Activated CD4-positive, alpha-beta memory T cell treated with anti-CD3 and anti-CD28 coated beads, Interleukin-2, amount 10 ng/mL, durations not matched to agents 7 days and 5 days (primary cell): ENCODE measurements at places on chromosomes 5 and 9.

DNA sequence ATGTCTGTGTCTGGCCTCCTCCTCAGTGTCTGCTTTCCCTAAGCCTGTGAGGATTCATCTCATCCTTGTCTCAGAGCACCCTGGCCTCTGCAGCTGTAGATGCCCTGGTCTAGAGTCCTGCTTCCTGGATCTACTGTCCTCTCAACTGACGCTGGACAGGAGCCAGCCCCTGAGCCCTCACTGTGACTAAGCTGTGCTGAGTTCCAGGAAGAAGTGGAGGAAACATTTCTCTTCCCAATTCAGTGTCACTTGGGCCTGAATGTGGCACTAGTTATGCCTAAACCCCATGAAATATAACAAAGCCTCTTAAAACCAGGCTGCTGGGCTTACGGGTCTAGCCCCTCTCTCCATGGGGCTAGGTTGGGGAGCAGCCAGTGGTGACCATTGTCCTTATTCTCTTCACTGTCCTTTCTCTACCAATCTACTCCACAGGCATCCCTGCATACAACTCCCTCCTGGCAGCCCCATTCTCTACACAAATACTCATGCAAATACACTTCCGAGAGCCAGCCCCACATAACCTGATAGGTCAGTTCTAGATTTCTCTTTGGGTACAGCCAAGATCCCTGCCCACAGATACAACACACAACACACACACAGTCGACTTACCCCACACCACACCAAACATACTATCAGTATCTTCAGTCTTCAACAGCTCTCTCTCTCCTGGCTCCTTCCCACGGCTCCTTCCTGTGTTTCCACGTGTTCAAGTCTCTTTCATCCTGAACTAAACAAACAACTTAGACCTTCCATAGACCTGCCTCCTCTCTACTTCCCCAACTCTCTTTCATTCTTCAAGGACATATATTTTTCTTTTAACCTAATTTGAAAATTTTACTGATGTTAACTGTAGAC, 220.8 kb downstream of the SNX18 start:
- DNase-seq = no peak

GRCh38 chr5:75348241-75348640, 11.2 kb downstream of the HMGCR start:
- no peak for DNase-seq

GRCh38 chr5:163189023-163189553, 248.3 kb upstream of the CCNG1 start:
- no peak for DNase-seq

- DNase-seq = no peak
Measured at GRCh38 chr5:127343866-127344265, 53.3 kb downstream of the MEGF10 start.

- no peak for DNase-seq
Measured at GRCh38 chr9:135618866-135619598, 20.3 kb downstream of the GLT6D1 start.

- no peak for DNase-seq
Measured at GRCh38 chr5:177592905-177593304, 902 bp downstream of the TMED9 start.

- no peak for DNase-seq
Measured at GRCh38 chr5:142654578-142655058, 31.3 kb downstream of the FGF1 start.

DNA sequence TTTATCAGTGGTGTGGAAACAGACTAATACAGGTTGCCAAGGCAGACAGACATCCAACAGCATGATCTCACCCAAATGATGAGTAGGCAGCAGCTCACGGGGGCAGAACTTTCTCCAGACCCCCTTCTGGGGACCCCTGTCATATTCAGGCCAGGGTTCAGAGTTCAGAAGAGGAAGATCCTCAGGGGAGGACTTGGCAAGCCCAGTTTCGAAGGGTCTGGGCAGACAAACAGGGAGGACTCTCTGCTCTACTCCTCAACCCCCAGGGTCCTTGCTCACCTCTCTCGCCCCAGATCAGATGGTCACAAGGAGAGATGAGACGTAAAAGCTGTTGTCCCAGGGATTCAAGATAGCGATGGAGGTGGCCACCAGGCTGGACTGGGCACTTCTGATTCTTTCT, 215.1 kb upstream of the MVB12B start:
- DNase-seq = no peak

- DNase-seq = no peak
Measured at GRCh38 chr9:127541865-127542264, 70.2 kb upstream of the STXBP1 start.

GRCh38 chr9:117706421-117707116, 2.4 kb downstream of the TLR4 start:
- DNase-seq = no peak

GRCh38 chr9:133151601-133152525, 11.9 kb downstream of the GBGT1 start:
- no peak for DNase-seq

DNA sequence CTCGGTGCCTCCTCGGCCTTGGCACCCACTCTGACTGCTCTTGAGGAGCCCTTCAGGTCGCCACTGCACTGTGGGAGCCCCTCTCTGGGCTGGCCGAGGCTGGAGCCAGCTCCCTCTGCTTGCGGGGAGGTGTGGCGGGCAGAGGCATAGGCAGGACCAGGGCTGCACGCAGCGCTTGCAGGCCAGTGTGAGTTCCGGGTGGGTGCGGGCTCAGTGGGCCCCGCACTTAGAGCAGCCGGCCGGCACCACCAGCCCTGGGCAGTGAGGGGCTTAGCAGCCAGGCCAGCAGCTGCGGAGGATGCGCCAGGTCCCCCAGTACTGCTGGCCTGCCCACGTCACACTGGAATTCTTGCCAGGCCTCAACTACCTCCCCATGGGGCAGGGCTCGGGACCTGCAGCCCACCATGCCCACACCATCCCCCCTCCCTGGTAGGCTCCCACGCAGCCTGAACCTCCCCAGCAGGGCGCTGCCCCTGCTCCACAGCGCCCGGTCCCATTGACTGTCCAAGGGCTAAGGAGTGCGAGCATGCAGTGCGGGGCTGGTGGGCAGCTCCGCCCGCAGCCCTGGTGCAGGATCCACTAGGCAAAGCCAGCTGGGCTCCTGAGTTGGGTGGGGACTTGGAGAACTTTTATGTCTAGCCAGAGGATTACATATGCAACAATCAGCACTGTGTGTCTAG, 602.9 kb upstream of the ST8SIA4 start:
- no peak for DNase-seq

GRCh38 chr5:151257731-151258181, 4.8 kb downstream of the GM2A start:
- no peak for DNase-seq

GRCh38 chr9:121814594-121814993, 163.2 kb downstream of the DAB2IP start:
- no peak for DNase-seq

GRCh38 chr9:113948891-113949570, 72.9 kb downstream of the ZNF618 start:
- DNase-seq = no peak

- no peak for DNase-seq
Measured at GRCh38 chr5:107274571-107274970, 396.2 kb downstream of the EFNA5 start.

GRCh38 chr9:32359452-32359851, 25.0 kb upstream of the ACO1 start:
- DNase-seq = no peak

DNA sequence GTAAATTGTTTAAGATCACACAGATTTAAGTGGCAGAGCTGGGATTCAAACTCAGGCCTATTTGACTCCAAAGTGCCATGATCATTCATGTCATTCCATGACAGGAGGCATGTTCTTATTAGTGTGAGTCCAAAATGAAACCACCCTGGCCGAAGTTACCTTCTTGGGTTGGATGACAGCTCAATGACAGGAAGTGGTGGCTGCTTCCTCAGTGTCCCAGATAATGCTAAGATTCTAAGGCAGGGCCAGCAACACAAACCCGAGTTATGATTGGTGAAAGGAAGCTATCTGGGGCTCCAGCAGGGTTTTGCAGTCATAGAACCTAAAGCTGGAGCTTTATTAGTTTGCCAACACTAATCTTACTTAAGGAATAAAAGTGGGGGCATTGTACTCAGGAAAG, 340.4 kb downstream of the SLIT3 start:
- DNase-seq = no peak

DNA sequence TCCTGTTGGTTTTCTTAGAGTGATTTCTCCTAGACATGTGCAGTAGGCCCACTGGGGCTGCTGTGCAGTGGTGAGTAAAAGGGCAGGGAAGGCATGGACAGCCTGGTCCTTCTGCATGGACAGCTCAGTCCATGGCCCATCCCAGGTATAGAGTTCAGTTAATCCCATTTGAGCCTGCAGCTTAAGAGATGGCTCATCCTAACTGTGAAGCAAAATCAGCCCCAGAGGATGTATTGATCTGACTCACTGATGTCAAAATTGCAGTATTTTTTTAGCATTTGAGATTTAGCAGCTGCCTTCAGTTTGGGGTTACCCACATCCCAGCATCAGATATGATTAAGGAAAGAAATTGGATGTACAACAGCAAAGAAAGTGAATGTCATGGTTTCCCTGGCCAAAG, 93.4 kb downstream of the PDE6A start:
- DNase-seq = no peak
